A549 treated with RU486 at 1 μM for 4 hours (cell line): ENCODE measurements at places on chromosomes 6 and 20. TPM values are rescaled to one million over a fixed set of nuclear protein-coding genes. Genes with fewer than 3 reads are reported as not detected.

The LY6G6F gene
- not detected in 5 replicates for total RNA-seq

The TXLNB gene
- not detected in 5 replicates for total RNA-seq

The TBXT gene
- not detected in 5 replicates for total RNA-seq

The TREM1 gene
- total RNA-seq: 0.22 TPM in 1 of 5 replicates, not detected in the others

The HS3ST5 gene
- total RNA-seq: not detected in 5 replicates

The SLC16A10 gene
- 0.30 to 0.51 TPM (median 0.38 TPM) in 5 replicates for total RNA-seq
